Stimulated activated CD4-positive, alpha-beta T cell treated with anti-CD3 and anti-CD28 coated beads, Interleukin-1b, Interleukin-23, amount 100 ng/mL, for 1 hour (primary cell): ENCODE measurements at places on chromosomes 12 and 14.

DNA sequence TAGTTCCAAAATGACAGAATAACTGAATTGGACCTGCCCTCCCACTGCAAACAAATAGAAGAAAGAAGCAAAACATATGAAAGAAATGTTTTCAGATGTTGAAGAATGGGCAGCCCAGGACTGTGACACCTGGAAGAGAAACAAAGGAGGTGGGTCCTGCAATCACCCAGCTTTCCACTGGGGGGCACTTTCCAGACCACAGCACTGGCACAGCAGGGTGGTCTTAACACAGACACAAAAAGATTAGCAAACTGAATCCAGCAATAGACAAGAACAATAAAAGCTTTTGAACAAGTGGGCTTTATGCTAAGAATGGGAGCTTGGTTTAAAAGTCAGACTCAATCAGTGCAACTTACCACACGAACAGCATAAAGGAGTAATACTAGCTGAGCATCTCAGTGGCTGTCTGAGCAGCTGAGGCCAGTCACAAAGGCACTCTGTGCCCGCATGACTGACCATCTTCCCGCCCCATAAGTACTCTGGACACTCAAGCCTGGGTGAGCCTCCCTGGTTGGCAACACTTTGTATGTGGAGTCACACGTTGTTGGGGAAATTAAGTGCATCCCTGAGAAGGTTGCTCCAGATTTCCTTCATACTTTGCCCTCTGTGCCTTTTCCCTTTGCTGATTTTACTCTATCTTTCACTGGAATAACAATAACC lies 27.7 kb downstream of the JKAMP start:
- no peak for DNase-seq

DNA sequence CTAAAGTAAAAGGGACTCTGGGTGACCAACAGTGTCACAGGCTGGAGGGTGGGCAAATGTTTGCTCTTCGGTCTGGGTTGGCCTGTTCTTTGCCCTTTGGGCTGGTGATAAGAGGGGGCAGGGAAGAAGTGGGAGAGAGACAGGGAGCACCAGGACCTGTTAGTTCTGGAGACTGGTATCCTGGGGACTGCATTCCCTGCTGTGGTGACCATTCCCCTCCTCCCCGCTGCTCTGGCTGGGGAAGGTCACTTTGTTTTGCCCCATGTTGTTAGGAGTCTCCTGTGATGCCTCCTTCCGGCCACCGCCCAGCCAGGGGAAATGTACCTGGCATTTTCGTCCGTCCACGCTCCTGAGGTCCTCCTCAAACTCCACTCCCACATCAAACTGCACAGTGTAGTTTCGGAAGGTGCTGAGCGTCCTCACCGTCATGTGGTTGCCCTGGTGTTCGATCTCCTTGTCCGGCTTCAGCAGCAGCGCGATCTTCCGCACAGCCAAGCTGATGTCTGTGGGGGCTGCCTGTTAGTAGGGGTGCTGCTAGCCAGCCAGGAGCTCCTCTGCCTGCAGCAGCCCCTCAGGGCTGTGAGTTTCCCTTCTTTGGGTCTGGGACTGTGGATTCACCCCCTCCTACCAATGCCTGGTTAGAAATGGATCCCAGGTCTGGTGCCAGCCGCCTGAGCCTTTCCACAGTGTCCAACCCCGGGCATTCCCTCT lies 618 bp downstream of the RBP5 start:
- no peak for DNase-seq

- no peak for DNase-seq
Measured at GRCh38 chr12:112809684-112810083, 18.1 kb downstream of the RPH3A start.

GRCh38 chr14:72692696-72693095 lies 201.2 kb downstream of the DPF3 start:
- no peak for DNase-seq

- no peak for DNase-seq
Measured at GRCh38 chr12:68998041-68998440, 65.1 kb upstream of the CPM start.

- DNase-seq: no peak
Measured at GRCh38 chr12:51863933-51864832, 15.7 kb upstream of the FIGNL2 start.

DNA sequence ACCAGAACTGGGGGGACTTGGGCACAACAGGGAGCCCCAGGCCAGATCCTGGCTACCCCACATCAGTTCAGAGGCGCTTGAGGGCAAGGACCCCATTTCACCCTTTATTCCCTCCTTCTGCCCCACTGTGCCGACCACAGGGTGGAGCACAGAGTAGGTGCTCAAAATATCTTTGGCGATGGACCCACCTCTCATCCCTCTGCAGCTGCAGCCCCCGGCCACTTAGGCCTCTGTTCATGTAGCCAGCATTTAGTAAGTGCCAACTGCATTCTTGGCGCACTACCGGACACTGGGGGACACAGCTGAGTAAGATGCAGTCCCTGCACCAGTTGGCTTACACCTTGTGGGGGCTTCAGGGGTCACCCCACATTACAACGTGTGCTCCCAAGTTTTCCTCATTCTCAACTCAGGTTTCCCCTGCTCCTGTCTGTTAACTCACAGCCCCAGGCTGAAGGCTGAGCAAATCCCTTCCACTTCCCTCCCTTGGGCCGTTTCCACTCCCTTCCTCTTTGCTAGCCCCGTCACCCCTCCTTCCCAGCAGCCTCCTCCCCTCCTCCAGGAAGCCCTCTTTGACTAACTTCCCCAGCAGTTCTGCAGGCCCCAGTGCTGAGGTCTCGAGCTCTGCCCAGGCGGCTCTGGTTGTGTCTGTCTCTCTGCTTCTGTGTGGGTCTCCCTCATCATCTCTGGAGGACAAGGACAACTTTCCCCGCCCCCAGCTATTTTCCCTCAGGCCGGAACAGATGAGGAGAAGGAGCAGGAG lies 26.5 kb downstream of the KRT80 start:
- DNase-seq: no peak
